ENCODE measurements at places on chromosomes 4 and X. TPM values are rescaled to one million over a fixed set of nuclear protein-coding genes. Genes with fewer than 3 reads are reported as not detected.

RBM46 gene
- polyA plus RNA-seq, result 0.10 TPM

CFAP99 gene
- polyA plus RNA-seq, result 0.57 TPM

- DNase-seq, result no peak
Measured at GRCh38 chr4:118787844-118788380, 48.0 kb downstream of the SEC24D start.

DNA sequence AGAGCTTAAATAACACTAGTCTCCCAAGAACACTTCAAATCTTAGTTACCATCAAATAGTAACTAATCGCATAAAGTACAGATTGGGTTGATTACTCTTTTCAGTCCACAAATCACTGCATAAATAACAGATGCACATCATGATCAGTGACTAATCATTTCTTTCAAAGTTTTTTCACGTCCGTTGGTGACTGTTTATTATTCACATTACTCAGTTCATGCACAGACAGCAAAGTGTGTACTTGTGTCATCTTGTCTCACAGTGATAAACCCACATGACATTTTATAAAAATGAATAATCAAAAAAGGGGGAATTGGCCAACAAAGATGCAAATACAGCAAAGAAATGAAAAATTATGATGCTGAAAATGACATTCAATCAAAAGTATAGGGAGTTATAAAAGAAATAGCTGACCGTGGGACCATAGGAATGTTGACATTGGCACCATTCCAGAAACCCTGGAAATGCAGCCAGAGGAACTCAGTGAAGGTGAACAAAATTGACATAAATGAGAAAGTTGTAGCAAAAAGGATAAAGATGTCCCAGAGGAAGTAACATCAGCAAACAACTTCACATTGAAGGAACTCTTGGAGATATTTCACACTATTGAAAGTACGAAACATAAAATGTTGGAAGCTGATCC, 161.5 kb downstream of the SOX3 start:
- no peak for DNase-seq

DNA sequence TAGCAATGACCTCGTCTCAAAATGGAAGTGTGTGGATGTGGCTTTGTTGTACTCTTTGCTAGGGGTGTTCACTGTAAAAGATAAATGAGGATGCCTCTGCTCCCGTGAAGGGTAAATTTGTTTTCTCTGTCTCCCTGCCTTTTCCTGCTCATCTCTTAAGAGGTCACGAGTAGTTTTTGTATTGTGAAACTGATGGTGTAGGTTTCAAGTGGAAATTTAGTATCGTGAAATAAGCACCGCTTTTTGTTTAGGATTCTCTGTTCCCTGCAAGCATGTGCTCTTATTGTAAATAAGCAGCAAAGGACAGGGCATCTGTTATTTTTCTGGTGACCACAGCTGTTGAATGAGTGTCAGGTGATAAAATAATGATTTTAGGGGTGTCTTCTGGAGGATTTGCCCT, 104.6 kb downstream of the PHEX start:
- DNase-seq, result no peak

GRCh38 chr4:149896432-149896831, 80.8 kb upstream of the IQCM start:
- no peak for DNase-seq

TLR3 gene
- 14.2 TPM for polyA plus RNA-seq

CFP gene
- 0.68 TPM for polyA plus RNA-seq

CDKL2 gene
- 11.3 TPM for polyA plus RNA-seq

- DNase-seq, result no peak
Measured at GRCh38 chr4:120843849-120844527, 78.5 kb downstream of the PRDM5 start.

DNA sequence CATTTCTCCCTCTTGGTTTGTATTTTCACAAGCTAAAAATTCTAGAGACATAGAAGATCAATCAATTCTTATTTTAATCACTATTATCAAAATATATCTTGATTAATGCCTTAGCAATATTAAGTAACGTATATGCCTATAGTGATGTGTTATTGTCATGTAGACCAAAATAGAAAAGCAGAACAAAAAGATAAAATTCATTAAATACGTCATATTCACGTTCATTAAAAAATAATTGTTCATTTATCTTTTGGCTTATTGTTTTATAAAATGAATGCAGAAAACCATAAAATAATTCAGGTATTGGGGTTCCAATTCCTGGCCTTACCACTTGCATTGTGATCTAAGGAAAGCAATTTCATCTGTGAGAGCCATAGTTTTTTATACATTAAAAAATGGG, 72.2 kb downstream of the AMELX start:
- DNase-seq, result no peak

DNA sequence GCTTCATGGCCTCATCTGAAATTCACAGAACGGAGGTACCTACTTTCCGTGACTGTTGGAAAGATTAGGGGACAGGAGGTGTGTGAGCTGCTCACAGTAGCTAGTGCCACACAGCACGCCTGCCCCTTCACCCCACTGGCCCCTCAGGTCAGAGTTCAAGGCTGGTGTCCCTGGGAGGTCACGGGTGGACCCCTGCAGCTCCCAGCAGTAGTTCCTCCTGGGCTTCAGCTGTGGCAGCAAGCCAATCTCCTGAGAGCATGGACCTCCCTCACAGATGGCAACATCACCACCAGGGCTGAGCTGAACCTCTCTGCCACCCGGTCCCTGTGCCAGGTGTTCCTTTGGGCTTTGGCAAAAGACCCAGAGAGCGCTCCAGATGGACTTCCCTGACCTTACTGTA, 1.8 kb downstream of the IDH3G start:
- no peak for DNase-seq

GRCh38 chr4:3807311-3807710, 41.1 kb downstream of the ADRA2C start:
- no peak for DNase-seq

DNA sequence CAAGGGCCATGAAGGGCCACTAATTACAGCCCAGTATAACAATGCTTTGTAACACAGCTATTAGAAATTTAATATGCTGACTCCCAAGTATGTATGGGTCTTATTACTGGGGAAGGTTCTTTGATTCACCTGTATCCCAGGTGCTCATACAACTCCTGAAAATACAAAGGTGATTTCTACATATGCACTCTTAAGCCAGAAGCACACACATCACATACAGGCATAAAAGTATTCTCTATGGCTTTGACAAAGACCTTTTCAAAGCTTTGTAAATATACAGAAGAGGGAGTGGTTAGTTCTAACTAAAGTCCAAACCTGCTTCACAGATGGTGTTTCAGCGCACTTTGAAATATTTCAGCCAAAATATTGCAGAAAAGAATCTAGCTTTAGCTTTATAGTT, 191.5 kb downstream of the SNCA start:
- no peak for DNase-seq

GRCh38 chr4:182554736-182555135, 311.5 kb downstream of the TENM3 start:
- DNase-seq, result no peak

GRCh38 chr4:91914176-91914804, 389.5 kb upstream of the GRID2 start:
- no peak for DNase-seq

- DNase-seq, result no peak
Measured at GRCh38 chr4:110532901-110533589, 57.1 kb downstream of the ENPEP start.

AFF2 gene
- 4.8 TPM for polyA plus RNA-seq

DNA sequence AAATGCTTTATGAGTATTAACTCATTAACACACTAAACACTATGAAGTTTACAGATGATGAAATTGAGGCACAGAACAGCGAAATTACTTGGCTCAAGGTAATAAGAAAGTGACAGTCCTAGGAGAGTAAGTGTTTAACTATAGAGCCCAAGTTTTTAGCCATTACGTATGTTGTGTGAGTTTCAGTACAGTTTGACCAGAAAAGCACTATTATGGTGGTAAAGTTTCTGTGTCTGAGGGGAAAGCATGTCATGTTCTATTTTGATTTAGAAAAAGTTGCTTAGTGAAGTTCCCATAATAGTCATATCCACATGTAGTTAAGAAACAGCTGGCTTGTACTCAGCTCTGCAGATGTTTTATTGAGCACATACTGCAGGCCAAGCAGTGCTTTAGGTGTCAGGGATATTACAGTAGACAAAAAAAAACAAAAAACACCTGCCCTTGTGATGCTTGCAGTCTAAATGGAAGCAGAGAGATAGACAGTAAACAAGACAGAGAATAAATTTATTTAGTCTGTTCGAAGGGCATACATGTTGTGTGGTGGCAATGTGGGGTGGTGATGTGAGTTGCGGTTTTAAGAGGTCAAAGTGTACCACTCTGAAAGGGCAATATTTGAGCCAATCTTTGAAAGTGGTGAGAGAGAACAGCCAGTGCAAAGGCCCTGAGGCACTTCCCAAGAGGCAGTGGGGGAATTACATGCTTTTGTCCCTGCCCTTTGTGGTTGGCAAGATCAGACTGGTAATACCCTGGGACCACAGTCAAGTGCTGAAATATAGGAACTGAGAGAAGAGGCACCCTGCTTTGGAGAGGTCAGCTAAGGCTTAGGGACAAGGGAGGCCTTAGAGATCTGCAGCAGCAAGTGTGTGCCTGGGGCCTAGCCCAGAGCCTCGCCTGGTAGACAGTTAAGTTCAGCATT, 6.2 kb downstream of the TMEM131L start:
- DNase-seq, result no peak

GRCh38 chr4:2246384-2247127, 4.6 kb upstream of the HAUS3 start:
- DNase-seq, result no peak

DNA sequence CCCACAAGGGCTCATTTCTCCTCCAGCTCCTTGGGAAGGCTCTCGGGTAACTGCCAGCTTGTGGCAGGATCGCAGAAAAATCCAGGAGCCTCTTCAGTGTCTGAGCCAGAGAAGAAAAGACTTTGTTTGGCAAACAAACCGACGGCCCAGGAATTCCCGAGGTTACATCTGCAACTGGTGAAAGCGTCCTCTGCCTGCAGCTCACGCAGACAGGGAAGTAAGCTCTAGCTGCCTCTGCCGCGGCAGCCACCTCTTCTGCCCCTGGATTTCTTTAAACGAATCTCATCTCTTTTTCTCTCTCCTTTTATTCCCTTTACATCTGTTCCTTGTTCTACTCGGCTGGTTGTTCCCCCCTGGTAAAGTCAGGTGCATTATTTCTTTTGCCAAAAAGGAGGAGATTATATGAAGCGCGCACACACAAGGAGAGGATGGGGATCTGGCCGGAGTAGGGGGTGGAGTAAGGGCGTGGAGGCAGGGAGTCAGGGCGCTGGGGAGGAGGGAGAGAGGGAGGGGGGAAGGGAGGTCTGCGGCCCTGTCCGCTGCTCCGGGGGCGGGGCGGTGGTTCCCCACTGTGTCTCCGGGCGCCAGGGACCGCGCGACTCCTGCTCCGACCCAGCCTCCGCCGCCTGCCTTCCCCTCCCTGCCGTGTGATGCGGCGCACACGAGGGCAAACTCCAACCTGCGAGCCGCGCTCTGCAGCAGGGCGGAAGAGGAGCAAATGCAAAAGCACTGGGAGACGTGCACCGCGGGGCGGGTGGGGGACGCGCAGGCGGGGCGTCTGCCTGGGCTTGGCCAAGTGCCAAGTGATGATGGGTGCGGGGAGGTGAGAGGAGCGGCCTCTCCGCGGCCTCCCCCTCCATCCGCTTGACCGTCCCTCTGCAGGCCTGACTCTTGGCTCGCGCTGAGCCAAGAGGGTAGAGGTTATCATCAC, at the start of gene DCHS2:
TSS of gene DCHS2 (minus strand) at position 459 of the 931 bp plus-strand sequence. CDS start at position 15, 444 bp downstream.
- DNase-seq, result no peak

GNRHR gene
- polyA plus RNA-seq, result 0.35 TPM

GRCh38 chr4:2634014-2634413, 97.6 kb downstream of the FAM193A start:
- DNase-seq, result no peak

- no peak for DNase-seq
Measured at GRCh38 chr4:82852751-82853285, 38.1 kb downstream of the SEC31A start.

GRCh38 chr4:99165978-99166377, 21.9 kb upstream of the ADH4 start:
- DNase-seq, result no peak

DMRTC1 gene
- 0.46 TPM for polyA plus RNA-seq

GRCh38 chrX:2587146-2587545, 86.4 kb upstream of the DHRSX start:
- DNase-seq, result no peak

- DNase-seq, result no peak
Measured at GRCh38 chrX:48677516-48677915, 6.1 kb upstream of the WAS start.

CLCN4 gene
- polyA plus RNA-seq, result 4.5 TPM

NEIL3 gene
- polyA plus RNA-seq, result 5.4 TPM

FAM9C gene
- polyA plus RNA-seq, result 0.37 TPM

FAM114A1 gene
- 36.7 TPM for polyA plus RNA-seq

GRCh38 chr4:41643331-41643730, 105.2 kb downstream of the PHOX2B start:
- DNase-seq, result no peak

- no peak for DNase-seq
Measured at GRCh38 chr4:155572106-155572703, 94.4 kb upstream of the GUCY1A1 start.

EGFL6 gene
- polyA plus RNA-seq, result 25.5 TPM

DNA sequence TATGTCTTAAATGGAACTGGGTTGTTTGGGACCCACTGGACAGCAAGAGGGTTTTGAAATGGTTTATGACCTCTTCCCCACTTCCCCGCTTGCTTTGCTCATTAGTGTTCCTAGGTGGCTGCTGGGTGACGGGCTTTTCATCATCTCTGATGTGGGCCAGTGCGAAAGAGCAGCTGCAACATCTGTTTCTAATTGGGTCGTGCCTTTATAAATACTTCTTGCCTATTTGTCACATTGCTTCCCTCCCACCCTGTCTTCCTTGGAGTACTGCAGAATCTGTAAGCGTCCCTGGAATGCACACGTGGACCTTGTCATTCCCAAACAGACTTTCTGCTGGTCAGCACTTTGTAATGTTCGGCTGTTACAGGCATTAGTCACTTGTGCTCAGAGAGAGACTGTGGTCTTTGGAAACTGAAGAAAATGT, 35.2 kb downstream of the SEPTIN11 start:
- peak; percentile 78 for DNase-seq

GABRB1 gene
- 0.54 TPM for polyA plus RNA-seq

F8A3 gene
- polyA plus RNA-seq, result 7.1 TPM

GRCh38 chr4:23837371-23837770, 52.5 kb downstream of the PPARGC1A start:
- DNase-seq, result no peak

DNA sequence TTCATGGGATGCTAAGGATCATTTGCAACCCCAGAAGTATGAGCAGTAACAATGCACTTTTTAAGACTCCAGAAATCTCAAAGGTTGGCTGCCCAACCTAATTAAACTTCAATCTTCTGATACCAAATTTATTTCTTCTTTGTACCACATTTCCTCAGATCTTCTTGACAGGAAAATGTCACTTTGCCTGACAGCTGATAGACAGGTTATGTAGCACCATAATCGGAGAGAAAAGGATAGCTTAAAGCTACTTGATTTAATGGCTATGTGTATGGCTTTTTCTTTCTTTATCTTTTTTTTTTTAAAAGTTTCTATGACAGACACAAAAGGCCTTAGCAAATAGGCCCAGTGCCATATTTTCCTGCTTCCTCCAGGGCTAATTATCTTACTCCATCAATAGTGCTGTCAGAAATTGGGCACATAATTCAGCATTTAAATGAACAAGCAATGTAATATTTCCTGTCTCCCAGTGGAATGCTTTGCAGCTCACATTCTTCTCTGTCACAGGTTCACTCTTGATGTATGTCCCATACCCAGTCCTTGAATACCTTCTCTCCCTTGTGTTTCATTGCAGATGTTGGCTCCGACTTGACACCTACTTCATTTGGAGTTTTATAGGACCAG, 795.7 kb downstream of the ADGRL3 start:
- no peak for DNase-seq

Measured in right renal cortex interstitium (tissue), 3 donors.